ENCODE measurements at places on chromosomes 2 and 18.

- DNase-seq = no peak
Measured at GRCh38 chr18:58249712-58250111, 205.7 kb downstream of the NEDD4L start.

DNA sequence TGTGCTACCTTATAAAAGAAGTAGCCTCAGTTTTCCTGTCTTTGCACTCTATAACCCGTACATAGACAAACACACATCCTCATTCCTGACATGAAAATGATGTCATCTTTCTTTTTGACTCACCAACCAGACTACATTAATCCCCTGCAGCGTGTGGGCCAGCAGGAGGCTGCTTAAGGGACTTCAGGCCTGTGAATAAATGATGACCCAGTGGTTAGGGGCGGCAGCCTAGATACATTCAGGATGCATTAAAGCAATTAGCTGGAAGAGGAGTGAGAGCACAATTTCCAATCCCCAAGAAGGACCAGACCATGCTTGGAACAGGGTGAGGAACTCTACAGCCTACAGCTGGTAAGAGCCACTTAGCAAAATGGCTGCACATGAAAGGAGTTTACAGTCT lies 57.3 kb upstream of the KLF7 start:
- DNase-seq = no peak

- DNase-seq = no peak
Measured at GRCh38 chr2:231934441-231935206, 8.4 kb upstream of the NPPC start.

- DNase-seq = no peak
Measured at GRCh38 chr2:168032091-168032490, 215.3 kb downstream of the STK39 start.

DNA sequence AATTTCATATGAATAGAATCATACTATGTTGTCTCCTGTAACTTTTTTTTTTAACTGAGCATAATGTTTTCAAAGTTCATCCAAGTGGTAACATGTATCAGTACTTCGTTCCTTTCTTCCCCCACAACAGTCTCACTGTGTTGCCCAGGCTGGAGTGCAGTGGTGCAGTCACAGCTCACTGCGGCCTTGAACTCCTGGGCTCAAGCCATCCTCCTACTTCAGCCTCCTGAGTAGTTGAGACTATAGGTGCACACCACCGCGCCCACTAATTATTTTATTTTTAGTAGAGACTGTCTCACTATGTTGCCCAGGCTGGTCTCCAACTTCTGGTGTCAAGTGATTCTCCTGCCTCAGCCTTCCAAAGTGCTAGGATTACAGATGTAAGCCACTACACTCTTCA lies 23.4 kb upstream of the TET3 start:
- DNase-seq = no peak

- DNase-seq = no peak
Measured at GRCh38 chr2:9712263-9712662, 81.5 kb upstream of the YWHAQ start.
